ENCODE measurements at places on chromosomes 12 and 14.

DNA sequence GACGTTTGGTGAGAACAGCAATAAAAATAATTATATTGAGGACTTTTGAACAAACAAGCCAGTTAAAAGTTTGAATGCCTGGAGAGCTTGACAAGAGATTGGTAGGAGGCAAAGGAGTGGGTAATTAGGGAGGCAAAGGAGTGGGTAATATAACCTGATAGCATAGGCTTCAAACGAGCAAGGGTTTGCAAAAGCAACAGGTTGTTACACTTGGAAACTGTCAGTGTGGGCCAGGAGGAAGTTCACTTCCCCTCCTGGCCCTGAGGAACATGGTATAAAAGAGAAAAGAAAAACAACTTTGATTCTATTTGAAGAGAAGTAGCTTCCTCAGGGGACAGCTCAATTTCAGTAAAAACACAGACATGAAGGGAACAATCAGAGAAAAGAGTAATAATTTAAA, 121.7 kb downstream of the CCER1 start:
- DNase-seq = no peak

DNA sequence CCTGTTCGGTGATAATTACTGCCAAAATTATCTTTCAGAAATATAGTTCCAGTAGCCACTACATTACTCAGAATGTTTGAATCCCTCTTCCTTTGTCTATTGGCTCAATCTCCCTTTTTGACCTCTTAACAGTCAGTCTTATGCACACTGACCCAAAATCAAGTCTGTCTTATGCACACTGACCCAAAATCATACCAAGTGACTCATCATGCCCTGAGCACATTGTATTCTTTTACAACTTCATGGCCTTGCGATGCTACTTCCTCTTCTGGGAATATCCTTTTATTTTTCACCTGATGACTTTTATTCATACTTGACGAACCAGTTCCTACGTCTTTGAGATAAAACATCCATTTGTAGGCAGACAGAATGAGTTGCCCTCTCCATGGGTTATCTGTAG, 182.3 kb downstream of the NPAS3 start:
- no peak for DNase-seq

DNA sequence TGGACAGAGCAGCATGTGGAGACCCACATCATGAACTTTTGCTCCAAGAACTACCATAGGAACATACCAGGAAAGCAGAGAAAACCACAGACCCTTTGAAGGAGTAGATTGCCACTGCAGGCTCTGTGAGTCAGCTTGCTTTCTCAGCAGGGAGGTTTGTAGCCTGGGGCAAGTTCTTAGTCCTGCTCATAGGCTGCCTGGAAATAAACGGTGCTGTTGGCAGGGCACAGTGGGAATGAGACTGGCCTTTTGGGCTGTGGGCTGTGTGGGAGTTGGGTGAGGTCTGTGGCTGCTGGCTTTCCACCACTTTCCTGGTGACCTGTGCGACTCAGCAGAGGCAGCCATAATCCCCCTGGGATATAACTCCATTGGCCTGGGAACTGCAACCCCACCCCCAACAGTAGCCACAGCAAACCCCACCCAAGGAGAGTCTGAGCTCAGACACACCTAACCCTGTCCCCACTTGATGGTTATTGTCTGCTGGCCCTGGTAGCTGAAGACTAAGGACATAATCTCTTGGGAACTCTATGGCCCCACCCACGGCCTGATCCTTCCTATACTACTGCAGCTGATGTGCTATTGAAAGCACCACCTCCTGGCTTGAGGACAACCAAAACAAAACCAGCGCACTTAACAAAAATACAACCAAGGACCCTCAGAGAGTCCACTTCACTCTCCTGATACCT, 192.1 kb upstream of the GARIN6 start:
- no peak for DNase-seq

DNA sequence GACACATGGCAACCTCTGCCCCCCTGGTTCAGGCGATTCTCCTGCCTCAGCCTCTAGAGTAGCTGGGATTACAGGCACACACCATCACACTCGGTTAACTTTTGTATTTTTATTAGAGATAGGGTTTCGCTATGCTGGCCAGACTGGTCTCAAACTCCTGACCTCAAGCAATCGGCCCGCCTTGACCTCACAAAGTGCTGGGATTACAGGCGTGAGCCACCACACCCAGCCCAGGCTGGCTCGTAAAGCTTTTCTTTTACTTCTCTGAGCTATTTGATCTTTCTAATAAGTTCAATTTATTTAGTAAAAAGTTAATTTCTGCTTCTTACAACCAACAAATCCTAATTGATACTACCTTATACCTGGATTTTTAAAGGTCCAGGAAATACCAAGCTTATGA, 127.4 kb upstream of the KRR1 start:
- DNase-seq = no peak

Measured in stimulated activated CD4-positive, alpha-beta T cell treated with anti-CD3 and anti-CD28 coated beads, Interleukin-4, amount 100 ng/mL, for 4 hours (primary cell).